ENCODE measurements at places on chromosomes 7 and 10.
A peak's percentile ranks its signal among the peaks of the same experiment; 100 is the strongest.

GRCh38 chr7:47846138-47846836, 102.0 kb downstream of the PKD1L1 start:
- DNase-seq: no peak

GRCh38 chr7:152894295-152895170, 135.0 kb downstream of the ACTR3B start:
- DNase-seq: peak; percentile 67

- no peak for DNase-seq
Measured at GRCh38 chr10:19730167-19730906, 85.9 kb upstream of the PLXDC2 start.

GRCh38 chr7:93092757-93093370, 24.9 kb downstream of the SAMD9 start:
- no peak for DNase-seq

DNA sequence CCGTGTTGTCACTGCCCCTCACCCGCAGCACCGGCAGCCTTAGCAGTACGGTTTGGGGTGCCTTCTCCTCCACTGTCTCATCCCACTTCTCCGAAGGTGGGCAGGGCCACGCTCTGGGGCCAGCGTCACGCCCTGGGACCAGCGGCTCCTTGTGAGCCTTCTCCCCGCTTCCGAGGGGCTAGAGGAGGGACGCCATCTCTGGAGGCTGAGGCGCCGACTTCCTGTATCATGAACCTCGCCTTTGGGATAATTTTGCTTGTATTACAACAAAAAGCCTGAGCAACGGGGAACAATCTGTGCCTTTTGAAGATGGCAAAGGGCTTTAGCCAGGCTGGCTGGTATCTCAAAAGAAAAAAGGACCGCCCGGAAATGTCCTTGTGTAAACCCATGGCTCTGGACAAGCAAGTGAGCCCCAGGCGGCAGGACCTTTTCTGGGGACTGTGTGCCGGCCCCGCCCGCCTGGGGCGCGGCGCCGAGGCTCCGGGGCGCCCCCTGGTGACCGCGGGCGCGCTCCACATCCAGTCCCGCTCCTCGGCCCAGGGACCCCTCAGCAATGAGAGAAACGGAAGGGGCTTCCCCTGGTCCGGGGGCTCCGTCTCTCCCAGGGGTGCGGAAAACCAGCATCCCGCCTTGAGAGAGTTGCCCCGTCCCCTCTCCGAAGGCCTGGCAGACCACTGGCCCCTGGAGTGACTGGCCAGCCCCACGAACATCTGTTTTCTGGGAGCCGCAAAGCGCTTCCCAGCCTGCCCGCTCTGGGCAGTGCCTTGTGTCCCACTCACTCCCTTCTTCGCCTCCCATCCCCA, 3.8 kb downstream of the DEPP1 start:
- DNase-seq: peak; percentile 72

DNA sequence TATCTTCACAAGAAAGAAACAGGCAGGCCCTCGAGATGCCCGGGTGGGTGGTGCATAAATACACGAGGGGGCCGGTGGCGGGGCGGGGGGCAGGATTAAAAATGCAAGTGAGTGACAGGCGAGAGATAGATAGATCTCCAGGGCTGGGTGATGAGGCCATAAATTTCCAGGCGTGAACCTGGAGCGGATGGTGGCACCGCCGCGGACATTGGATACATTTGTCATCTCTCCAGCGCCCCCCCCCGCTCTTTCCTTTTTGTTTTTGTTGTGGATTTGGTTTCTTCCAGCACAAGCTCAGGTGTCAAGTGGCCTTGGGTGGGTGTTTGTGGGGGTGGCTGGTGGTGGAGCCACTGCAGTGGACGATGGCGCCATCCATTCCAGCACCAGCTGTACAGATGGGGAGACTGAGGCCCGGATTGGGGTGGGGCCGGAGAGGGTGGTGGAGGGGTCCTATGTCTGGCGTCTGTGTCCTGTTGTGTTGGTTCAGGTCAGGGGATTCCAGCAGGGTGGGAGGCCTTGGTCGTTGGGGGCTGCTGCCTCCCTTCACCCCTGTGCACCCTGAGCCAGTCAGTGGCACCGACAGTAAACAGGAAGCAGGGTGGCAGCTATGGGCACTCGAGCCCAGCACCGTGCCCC, 2.9 kb downstream of the ELFN1 start:
- no peak for DNase-seq

GRCh38 chr7:24152356-24152755, 131.6 kb upstream of the NPY start:
- DNase-seq: no peak

All from BE2C (cell line).